Stomach (tissue), 19 donors: ENCODE measurements at places on chromosomes 11 and 22. TPM values are rescaled to one million over a fixed set of nuclear protein-coding genes. Genes with fewer than 3 reads are reported as not detected.

Gene LINC01488
- polyA plus RNA-seq = not detected

Gene WNT11
- polyA plus RNA-seq = 0.30 TPM

Gene ZNRF3
- 1.7 TPM for polyA plus RNA-seq

Gene ENTHD1
- not detected for polyA plus RNA-seq

Gene DDI1
- polyA plus RNA-seq = not detected

Gene MN1
- polyA plus RNA-seq = 2.4 TPM

Gene OR8G5
- polyA plus RNA-seq = not detected

Gene OR9G4
- not detected for polyA plus RNA-seq

Gene CSF2RB
- polyA plus RNA-seq = 1.2 TPM

Gene LUZP2
- not detected for polyA plus RNA-seq

Gene CNIH2
- polyA plus RNA-seq = 0.80 TPM

Gene SLC22A12
- not detected for polyA plus RNA-seq

Gene TRPM5
- polyA plus RNA-seq = 0.61 TPM

Gene ACR
- polyA plus RNA-seq = not detected

Gene PANX3
- polyA plus RNA-seq = not detected

Gene CAVIN3
- 68.4 TPM for polyA plus RNA-seq

Gene MAJIN
- polyA plus RNA-seq = not detected

Gene SYNGR1
- 18.1 TPM for polyA plus RNA-seq

Gene TMEM184B
- 10.0 TPM for polyA plus RNA-seq

Gene TRIM49B
- not detected for polyA plus RNA-seq

Gene CCDC81
- polyA plus RNA-seq = 0.28 TPM

Gene FUT4
- polyA plus RNA-seq = 4.1 TPM

Gene OR5A2
- not detected for polyA plus RNA-seq

Gene CHST1
- polyA plus RNA-seq = 0.65 TPM
